DMS79 treated with DMSO at 0.1 percent for 48 hours (cell line): ENCODE measurements at places on chromosomes 3 and 15.

DNA sequence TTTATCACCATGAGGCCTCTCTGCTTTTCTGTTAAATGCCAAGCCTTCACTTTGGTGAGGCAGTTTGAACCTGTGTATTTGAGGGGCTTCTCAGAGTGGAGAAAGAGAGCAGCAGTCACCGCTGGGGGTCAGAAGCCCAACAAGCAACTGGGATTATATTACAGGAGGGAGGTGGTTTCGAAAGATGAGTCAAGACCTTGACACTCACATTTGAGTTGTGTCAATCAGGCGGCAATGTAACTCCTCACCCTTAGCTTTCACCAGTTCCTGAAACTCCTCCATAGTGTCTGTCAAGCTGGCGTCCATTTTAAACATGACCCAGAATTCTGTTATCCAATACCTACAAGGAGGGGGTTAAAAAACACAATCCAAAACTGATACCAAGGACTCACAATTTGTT is 46.5 kb downstream of the RASGRP1 start:
- no peak for DNase-seq

DNA sequence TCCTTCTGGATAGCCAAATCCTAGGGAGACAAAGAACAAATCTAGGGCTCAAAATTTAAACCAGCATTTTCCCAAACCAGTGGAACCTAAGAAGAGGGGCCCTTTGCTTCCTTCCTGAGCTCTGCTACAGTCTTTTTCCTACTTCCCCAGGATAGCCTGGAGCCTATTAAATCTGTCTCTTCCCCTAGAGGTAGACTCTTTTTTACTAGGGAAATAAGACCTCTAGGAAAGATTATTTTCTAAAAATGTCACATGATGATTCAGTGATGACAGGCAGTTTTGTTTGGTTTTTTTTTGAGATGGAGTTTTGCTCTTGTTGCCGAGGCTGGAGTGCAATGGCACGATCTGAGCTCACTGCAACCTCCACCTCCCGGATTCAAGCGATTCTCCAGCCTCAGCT is 18.5 kb downstream of the RMDN3 start:
- DNase-seq, result no peak

DNA sequence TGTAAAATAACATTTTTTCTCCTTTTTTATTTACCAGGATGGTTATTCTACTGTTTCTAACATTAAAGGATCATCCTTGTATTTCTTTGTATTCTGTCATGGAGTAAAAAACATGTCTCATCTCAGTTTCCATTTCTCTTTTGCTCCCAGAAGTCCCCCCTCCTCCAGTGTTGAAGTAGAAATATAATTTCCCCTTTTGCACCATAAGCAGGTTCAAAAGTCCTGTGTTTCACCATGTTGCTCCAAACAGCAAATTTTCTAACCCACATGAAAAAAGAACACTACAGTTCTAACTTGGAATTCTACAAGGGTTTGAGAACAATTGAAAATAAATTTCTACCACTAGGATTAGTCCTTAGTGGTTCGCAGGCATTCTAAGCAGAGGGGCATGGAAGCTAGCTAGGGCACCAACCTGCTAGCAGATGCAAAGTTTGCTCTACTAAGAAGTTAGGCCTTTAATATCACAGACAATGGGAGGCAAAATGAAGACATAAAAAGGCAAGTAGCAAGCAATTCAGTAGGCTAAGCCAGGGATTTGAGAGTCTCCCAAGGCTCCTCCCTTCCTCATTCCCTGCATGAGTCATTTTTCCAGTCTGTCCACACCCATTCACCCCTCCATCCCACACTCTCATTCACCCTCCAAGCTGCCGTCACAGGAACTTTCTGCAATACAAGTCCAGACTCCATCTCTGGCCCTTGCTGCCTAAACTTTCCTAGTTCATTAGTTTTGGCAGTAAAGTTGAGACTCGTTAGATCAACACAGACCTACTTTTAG is 2.3 kb upstream of the MBNL1 start:
- no peak for DNase-seq

- no peak for DNase-seq
Observed at GRCh38 chr3:15331606-15332404, 581 bp downstream of the SH3BP5 start.

DNA sequence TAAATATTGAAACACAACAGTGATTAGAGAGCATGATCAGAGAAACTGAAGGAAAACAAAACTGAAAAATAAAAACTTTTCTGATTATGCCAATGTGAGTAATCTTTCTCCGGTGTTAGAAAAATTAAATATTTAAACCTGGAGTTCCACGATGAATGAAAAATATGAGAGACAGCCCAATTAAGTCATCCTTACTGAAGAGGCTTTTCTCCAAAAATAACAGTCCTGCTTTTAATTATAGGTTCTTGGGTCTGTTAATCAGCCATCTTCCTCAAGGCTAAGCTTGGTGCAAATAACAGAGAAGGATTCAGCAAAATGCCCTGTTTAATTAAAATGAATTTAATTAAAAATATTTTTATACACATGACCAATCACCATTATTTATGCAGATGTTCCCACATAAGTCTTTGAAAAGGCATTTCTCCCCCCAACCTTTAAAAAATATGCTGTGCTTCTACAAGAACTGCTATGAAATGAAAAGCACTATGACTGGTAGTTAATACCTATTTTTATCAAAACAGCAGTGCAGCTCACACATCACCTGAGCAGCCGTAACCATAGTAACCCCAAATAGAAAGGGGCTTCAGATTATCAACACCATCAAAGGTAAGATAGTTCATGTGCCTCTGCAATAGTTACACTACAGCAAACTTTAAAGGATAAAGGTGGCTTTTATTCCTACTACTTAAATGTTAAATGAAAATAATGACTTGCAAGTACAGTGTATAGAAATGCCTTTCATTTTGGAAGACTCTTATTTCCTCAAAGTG is 175.7 kb downstream of the SLC9A9 start:
- DNase-seq, result no peak

DNA sequence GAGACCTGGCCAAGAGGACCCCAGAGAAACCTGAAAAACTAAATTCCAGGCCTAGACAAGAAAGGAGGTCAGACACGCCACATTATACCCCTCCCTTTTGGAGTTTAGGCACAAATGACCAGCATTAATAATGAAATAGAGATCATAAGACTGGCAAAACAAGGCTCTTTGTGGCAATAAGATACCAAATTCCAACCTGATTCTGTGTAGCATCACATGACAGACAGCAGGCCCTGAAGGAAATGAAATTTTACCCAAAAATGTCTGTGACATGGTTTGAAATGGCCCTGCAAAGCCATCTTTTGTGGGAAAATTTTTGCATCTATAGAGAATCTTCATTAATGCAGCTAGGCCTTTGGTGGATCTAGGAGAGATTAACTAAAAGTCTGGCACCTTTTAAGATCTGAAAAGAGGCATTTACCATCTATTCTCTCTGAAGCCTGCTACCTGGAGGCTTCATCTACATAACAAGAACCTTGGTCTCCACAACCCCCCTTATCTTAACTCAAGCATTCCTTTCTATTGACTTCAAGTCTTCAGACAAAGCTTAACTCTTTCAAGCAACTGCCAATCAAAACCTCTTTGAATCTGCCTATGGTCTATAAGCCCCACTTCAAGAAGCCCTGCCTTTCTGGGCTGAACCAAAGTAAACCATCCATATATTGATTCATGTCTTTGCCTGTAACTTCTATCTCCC is 8.0 kb downstream of the FAM174B start:
- no peak for DNase-seq

- no peak for DNase-seq
Observed at GRCh38 chr3:187920030-187920429, 174.8 kb upstream of the BCL6 start.

DNA sequence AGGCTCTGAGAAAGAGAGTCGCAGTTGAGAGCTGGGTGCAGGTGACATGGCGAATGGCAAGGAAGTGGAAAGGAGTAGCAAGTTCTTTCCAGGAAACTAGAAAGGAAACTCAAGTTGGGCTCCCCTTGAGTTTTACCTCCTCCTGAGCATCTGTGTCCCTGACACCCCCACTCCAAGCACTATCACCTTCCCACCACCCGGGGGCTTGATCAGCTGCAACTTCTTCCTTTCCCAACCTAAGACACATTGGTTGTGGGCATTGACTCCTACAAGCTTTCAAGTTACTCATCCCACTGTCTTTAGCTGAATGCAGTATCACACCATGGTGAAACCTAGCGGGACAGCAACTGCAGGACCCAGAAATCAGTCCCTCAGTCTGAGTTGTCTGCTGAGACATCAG is 256.6 kb upstream of the NR2F2 start:
- DNase-seq, result no peak

GRCh38 chr3:165839296-165840076 is 2.3 kb upstream of the BCHE start:
- no peak for DNase-seq

DNA sequence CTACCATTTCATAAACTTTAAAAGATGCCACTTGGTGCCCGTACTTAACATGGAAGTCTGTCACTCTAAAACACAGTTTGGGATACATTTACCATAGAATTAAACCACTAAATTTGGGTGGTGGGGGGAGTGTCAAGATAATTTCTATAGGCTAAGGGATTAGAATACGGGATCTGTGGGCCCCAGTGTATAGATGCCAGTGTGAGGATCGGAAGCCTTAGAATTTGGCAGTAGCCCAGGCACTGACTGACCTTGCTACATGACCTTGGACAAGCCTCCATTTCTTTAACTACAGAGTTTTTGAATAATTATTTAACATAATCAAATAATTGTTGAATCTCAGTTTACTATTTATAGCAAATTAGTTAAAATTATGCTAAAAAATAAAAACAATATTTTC is 76.3 kb upstream of the STRIT1 start:
- no peak for DNase-seq

DNA sequence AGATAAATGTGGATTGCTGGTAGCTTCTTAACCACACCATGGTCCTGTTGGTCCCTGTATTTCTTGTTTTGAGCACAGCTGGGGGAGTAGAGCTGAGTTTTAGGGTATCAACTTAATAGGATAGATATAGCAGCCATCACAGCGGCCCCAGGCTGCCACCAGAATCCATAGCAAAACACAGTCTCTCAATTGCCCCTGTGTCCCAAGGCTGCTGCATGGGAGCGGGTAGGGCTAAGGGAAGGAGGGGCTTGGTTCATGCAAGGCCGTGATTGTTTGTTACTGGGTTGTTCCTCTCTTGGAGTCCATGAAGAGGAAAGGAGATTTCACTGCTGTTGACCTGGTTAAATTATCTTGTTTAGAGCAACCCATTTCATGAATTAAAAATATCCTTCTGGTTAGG is 22.1 kb downstream of the ARNT2 start:
- no peak for DNase-seq

DNA sequence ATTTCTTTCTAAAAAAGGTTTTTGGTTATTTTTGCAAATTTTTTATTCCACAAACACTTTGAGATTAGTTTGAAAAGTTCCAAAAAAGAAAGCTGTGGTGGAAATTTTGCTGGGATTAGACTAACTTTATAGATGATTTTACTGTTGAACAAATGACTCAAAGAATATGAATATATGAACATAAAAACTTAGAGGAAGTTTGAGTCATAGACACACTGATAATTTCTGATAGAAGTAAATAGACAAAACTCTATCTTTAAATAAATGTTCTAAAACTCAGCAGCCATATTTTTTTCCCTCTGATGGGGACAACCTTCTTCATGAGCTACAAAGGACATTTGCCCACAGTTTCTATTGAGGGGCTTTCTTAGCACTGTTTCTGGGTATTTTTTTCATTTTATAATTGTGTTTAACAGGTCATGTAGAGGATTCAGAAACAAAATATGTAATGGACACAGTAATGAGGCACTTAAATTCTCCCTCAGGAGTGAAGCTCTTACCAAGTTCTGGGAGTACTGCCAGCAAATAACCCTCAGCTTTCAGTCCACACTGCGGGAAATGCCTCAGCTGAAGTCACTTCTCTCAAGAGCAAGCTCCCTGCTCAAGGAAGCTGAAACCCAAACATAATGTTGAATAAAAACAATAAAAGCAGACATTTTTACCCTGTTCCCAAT is 157.6 kb downstream of the NFKBIZ start:
- DNase-seq, result peak; percentile 99

- no peak for DNase-seq
Observed at GRCh38 chr3:2976212-2976611, 134.0 kb downstream of the IL5RA start.

- no peak for DNase-seq
Observed at GRCh38 chr15:69082021-69082502, 67.6 kb downstream of the NOX5 start.

DNA sequence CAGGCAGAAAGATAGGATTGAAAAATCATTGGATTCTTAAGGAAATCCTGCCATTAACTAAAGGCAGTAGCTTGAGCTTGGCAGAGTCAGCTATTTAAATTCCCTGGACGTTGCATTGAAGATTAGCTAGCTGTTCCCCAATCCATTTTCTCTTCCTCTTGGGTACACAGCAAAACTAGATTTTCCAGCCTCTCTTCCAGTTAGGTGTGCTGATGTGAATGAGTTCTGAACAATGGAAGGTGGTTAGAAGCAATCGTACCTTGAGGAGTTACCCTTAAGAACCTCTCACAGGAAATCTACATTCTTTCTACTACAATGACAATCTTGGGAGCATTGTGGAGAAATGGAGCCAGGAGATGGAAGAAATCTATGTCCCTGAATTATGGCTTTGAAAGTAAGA is 383.2 kb upstream of the TBL1XR1 start:
- DNase-seq, result no peak

DNA sequence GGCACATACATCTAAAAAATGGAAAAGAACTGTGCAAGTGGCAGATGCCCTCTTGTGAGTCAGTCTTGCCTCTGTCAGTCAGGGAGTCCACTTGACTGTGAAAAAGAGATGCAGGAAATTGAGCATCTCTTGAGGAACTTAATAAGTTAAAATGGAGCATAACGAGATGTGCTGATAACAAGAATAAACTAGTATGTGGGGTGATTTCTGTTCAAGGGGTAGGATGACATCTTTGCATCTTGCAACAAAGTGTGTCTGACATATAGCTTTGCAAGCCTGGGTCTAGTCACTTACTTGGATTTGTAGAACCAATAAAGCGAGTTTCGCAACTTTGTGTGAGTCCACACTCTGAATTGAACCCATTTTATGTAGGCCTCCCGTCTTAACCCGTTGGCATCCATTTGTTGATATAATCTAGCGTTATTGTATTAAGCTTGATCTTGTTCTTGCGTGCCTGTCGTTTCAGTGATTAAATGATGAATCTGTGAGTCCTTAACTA is 2.2 kb downstream of the USP3 start:
- DNase-seq, result peak; percentile 23

GRCh38 chr3:150540991-150541390 is 5.3 kb downstream of the SERP1 start:
- no peak for DNase-seq

GRCh38 chr15:39621210-39621609 is 40.3 kb downstream of the THBS1 start:
- DNase-seq, result no peak

DNA sequence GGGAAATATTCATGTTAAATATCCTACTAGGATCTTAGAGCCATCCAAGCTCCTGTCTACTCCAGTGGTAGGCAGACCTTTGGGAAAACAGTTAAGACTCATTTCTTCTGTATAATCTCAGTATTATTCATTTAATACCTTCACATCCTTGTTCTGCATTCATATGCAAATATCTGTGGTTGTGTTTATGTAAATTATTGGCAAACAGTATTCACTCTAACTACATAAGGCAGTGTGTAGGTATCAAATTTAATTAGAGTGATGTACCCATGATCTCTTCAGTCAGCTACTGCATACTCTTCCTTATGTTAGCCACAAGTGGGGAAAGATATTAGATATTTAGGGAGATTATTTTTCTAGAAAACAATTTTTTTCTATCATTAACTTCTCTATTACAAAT is 200.8 kb upstream of the SLC2A2 start:
- DNase-seq, result no peak

GRCh38 chr3:108036984-108037741 is 53.7 kb downstream of the CD47 start:
- peak; percentile 87 for DNase-seq

GRCh38 chr3:17290894-17291293 is 406.1 kb downstream of the PLCL2 start:
- DNase-seq, result no peak

GRCh38 chr3:26997226-26997625 is 372.0 kb downstream of the NEK10 start:
- no peak for DNase-seq
